ENCODE measurements at places on chromosomes 1 and 21.

GRCh38 chr1:162070825-162071224, 1.3 kb downstream of the NOS1AP start:
- no peak for DNase-seq

- no peak for DNase-seq
Measured at GRCh38 chr1:6775261-6776043, 9.8 kb upstream of the CAMTA1 start.

GRCh38 chr1:97298966-97299365, 577.4 kb downstream of the PTBP2 start:
- DNase-seq, result no peak

- DNase-seq, result no peak
Measured at GRCh38 chr1:67130673-67131072, 4.1 kb downstream of the C1orf141 start.
